ENCODE measurements at places on chromosomes 4 and X.

- no peak for DNase-seq
Observed at GRCh38 chr4:182250446-182250845, 7.2 kb downstream of the TENM3 start.

DNA sequence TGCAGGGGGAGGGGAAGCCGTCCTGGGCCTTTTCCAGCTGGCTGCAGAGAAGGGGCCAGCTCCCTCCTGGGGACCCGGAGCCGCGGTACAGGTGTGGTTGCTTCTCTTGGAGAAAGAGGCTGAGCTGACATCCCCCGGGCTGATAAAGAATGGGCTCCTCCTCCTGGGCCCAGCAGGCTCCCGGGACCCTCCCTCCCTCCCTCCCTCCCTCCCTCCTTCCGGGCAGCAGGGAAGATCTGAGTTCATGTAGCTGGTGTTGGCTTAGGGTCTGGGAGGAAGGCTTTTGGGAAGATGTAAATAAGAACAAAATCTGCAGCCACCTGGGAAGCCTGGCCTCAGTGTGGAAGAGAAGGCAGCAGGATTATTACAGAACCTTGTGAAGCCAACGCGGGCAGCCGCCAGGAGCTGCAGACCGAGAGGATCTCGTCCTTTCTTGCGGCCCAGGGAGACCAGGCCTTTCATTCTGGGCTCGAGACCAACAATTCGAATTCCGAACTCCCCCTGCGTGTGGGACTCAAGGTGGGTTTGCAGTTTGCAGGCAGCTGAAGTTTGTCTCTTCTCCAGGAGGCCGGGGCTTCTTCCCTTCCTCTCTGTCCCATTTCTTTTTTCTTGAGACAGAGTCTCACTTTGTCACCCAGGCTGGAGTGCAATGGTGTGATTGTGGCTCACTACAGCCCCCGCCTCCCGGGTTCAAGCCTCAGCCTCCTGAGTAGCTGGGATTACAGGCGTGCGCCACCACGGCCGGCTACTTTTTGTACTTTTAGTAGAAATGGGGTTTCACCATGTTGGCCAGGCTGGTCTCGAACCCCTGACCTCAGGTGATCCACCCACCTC is at the start of gene PLCXD1:
Gene PLCXD1 (plus strand): TSS at position 216 of the 834 bp plus-strand sequence. CDS start 2,807 bp downstream, outside the sequence.
- peak; percentile 59 for DNase-seq

GRCh38 chrX:21457718-21458117 is 83.5 kb downstream of the CNKSR2 start:
- no peak for DNase-seq

GRCh38 chr4:106305435-106306055 is 10.5 kb downstream of the TBCK start:
- no peak for DNase-seq

GRCh38 chrX:71282514-71283402 is 677 bp upstream of the NONO start:
- DNase-seq: no peak

GRCh38 chr4:46839128-46839527 is 69.9 kb downstream of the COX7B2 start:
- no peak for DNase-seq

- no peak for DNase-seq
Observed at GRCh38 chr4:52919461-52919860, 57.3 kb downstream of the RASL11B start.

DNA sequence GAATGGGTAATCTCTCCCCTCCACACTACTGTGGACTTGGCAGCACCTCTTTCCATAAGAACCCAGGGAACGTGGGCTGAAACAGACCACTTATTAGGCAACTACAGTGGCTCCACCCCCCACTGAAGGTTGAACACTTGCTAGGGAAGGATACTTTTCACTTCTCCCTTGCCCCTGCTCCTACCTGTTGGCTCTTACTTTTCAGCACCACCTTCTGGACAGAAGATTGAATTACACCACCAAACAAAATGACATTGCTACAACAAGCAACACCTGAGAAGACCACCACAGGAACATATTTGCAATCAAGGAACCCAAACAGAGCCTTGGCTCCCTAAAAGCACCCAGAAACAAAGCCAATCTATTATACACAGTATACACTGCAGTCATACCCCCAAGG is 132.1 kb upstream of the CXCL13 start:
- DNase-seq: no peak

DNA sequence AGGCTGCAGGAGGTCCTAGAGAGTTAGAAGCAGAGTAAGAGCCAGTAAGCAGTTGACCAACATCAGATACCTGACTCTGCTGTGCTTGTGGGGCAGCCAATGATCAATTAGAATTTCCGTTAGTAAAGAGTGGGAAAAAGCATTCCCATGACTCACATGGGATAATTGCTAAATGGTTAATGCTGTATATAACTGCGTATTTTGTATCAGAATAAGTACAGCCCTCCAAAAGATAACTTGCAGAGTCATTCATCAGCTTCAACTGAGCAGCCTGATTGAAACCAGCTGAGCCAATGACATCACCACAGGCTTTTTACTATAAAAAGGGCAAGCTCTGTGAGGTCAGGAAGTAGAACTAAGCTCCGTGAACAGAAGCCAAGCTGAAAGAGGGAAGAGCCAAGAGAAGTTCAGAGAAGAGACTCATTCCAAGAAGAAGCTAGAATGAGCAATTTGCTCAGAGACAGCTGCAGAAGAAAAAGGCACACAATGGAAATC is 67.9 kb downstream of the PPP3CA start:
- DNase-seq: no peak

DNA sequence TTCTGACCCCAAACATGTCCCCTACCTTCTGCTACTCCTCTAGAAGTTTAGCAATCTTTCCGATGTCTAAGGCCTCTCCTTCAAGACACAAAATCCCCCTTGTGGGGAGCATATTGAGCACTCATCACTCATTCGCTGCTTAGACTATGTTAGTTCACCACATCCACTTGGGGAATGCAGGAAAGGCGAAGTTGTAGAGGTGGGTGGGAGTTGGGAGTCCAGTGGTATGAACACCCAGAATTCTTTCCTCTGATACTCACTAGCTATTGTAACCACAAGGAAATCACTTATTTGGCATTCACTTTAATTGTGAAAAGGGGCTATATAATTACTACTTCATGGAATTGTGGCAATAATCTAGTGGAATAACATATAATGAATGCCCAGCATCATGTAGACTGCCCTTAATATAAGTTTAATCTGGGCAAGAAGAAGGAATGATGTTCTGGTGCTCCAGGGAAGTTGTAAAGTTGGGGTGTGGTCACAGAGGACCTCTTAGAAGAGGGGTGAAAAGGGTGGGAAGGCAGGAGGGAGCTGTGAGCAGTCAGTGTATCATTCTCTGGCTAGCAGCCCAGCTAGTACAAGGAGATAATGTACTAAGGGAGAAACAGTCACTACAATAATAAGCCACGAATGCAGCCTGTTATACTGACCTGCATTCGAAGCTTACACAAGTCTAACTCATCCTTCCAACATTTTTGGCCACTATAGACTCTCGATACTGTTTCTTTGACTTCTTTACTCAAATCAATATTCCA is 468.2 kb upstream of the DIPK2B start:
- no peak for DNase-seq

DNA sequence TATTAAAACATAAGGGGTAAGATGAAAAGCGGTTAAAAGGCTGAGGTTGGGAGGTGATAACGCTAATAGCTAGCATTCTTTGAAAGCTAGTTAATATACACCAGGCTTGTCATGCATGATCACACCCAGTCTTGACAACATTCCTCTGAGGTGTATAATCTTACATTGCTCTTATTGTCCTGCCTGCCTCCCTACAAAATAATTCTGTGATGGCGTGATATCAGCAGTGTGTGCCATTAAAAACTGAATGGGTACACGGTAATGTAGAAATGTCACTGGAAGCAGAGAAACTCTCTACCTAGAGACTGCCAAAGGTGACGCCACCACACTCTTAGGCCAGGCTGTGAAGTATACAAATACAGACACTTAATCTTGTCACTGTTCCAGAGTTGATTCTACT is 68.1 kb downstream of the DIAPH2 start:
- no peak for DNase-seq

- no peak for DNase-seq
Observed at GRCh38 chrX:42567268-42567667, 210.7 kb downstream of the PPP1R2C start.

- DNase-seq: no peak
Observed at GRCh38 chrX:150566734-150567182, 1.7 kb upstream of the MTM1 start.

GRCh38 chr4:167222099-167222498 is 12.2 kb downstream of the SPOCK3 start:
- DNase-seq: no peak

DNA sequence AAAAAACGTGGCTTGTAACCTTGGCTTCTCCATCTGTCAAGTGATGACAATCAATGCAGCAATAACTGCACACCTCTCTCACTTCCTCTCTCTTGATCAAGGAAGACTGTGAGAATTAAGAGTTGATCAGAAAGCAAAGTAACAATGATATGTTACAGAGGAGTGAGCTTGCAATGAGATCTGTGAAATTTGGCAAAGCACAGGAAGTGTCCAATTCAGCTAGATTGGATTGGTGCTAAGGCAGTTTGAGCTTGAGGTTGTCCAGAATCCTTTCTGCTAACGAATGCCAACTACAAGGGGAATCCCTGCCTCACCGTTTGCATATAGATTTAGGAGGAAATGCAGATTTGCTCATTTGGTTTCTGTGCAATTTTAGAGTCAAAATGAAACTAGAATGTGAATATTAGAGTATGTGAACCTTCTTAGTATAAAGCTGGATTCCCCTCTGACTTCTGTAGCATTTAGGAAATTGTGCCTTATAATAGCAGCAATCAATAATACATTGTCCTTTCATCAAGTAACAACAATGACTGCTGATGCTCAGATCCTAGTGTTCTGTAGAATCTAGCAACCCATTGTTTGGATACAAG is 346.4 kb downstream of the PTTG2 start:
- no peak for DNase-seq

DNA sequence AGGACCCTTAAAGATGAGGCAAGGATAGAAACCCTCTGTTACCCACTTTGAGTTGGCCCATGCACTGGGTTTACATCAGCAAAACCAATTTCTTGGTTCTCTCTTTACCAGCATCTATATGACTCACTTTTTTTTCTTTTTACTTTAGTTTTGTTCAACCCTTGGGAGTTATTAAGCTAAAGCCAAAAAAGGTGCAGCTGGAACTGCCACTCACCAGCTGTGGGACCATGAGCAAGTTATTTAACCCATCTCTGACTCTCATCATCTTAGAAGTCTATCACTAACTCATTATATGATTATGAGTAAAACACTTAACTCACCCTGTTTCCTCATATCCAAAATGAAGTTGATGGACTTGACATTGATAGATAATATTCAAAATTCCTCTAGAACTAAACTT is 53.4 kb downstream of the GABRB1 start:
- no peak for DNase-seq

- no peak for DNase-seq
Observed at GRCh38 chr4:2943364-2944090, 19.7 kb downstream of the NOP14 start.

DNA sequence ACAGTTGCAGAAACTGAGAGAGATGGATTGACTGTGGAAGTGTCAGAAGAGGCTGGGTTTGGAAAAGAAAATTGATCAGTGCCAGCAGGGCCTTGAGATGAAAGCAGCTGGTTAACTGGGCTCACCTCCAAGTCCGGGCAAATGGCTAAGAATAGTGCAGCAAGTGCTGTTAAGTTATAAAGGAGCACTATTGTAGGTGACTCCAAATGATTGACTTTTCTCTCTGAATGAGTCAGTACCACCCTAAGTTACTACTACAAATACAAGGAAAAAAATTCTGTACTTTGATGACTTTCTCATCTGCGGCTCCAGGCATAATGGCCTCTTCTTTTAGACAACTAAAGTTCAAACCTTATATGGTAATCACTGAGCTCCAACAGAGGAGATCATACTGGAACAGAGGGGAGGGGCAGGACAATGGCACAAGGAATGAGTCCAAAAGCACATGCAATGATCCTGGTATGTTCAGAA is 733.4 kb upstream of the INTU start:
- DNase-seq: no peak

DNA sequence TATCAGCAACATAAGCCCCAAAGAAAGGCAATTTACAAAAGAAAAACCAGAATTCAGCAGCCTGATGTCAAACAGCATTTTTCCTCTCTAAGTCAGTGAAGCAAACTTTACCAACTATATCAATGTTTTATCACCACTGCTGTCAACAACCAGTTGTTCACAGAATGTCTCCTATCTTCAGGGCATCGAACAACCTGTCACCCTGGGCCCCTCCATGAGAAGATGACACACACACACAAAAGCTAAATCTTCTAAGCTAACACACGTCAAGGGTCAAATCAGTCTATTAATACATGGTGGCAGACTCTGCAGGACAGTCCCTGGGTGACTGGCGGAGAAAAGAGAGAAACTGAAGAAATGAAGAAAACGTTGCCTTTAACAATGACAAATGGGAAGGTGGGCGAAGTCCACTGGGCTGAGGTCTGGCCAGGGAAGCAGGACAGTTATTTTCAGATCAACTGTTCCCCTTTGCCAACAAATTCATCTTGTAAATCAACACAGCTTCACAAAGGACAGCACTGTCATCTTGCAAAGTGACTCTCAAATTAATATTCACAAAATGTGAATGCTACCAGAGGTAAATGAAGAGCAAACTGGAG is 13.0 kb downstream of the FAT1 start:
- no peak for DNase-seq

- no peak for DNase-seq
Observed at GRCh38 chr4:17995165-17995564, 26.4 kb downstream of the LCORL start.

DNA sequence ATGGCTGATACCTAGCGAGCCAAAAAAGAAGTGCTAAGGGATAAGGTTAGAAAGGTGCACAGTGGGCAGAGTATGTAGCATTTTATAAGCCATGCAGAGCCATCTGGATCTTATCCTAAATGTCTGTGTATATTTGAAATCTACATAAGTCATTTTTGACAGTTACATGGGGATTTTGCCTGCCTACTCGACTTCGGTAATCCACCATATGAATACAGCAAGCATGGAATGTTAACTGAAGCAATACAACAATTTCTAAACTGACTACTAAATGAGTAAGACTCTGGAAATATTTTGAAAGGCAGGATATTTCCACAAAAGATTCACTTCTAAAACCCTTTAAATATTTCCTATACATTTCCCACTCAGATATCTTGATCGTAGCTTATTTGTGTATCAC is 122.5 kb downstream of the KCNIP4 start:
- DNase-seq: no peak

DNA sequence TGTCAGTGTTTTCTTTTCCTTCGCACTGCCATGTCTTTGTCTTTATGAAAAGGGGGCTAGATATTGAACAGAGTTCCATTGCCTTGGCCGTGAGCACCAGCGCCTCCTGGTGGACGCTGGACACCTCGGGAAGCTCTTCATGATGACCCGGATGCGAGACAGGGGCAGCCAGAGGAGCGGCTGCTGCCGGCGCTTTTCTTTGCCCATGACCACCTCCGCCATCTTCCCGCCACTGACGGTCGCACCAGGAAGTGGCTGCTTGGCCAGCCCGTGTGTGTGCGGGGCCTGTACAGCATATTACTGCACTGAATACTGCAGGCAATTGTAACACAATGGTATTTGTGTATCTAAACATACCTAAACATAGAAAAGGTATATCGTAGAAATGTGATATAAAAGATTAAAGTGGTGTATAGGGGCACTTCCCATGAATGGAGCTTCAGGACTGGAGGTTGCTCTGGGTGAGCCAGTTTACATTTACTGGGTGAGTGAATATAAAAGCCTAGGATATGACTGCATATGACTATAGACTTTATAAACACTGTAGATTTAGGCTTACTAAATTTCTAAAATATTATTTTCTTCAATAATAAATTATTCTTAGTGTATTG is 15.8 kb upstream of the GRIA2 start:
- DNase-seq: no peak

All from chondrocyte (in vitro differentiated cells).